ENCODE measurements at places on chromosomes 1 and 21.

GRCh38 chr1:193111641-193112090, 6.5 kb upstream of the GLRX2 start:
- DNase-seq, result no peak

- DNase-seq, result no peak
Observed at GRCh38 chr1:25844536-25845337, 14.5 kb downstream of the AUNIP start.

DNA sequence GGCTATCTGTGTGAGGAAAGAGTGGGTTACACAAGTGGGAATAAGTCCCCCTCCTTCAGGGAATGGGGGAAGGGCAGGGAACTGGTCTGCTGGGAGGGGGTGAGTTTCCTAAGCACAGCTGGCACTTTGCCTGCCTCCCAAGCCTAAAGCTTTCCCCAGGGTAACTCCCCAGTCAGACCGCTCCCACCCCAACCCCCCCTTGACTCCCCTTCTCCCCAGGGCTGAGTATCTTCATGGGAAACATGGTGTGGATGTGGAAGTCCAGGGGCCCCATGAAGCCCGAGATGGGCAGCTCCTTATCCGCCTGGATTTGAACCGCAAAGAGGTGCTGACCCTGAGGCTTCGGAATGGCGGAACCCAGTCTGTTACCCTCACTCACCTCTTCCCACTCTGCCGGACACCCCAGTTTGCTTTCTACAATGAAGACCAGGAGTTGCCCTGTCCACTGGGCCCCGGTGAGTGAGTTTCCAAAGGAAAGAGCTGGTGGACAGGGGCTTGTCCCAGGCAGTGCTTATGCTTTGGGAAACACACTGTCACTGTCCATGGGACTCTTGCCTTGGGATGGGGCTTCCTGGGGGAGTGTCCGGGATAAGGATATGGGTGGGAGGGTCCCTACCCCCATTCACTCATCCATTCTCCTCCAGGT, 14.9 kb downstream of the MOV10 start:
- no peak for DNase-seq

DNA sequence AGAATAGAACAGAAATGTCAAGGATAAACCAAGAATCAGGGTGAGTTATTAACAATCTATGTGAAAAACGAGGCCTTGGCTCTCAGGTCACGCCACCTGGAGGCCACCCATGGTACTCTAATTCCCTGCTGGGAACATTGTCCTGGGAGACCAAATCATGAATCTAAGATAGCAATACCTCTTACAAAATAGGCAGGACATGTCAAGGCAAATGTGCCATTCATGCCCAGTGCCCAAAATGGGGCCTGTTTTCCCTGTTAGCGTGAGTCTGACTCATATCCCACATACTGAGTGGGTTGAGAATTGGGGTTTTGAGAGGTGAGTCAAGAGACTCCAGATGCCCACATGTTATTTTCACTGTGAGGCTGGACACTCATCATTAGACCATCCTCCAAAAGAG, 380.8 kb downstream of the HHIPL2 start:
- DNase-seq, result peak; percentile 22

DNA sequence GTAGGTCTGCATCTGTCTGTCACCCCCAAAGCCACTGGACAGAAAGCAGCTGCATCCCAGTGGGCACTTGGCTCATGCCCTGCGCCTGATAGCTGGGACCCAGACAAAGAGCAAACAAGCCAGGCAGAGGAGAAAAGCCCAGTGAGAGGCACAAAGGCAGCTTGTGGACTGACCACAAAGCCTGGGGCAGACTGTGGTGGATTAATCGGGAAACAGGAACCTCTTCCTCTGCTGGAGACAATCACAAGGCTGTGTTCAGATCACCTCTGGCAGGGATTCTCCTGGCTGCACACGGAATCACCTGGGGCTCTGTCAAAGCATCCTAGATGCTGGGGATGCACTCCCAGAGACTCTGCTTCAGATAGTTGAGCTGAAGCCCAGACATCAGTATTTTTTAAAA, 15.2 kb upstream of the GJB5 start:
- no peak for DNase-seq

DNA sequence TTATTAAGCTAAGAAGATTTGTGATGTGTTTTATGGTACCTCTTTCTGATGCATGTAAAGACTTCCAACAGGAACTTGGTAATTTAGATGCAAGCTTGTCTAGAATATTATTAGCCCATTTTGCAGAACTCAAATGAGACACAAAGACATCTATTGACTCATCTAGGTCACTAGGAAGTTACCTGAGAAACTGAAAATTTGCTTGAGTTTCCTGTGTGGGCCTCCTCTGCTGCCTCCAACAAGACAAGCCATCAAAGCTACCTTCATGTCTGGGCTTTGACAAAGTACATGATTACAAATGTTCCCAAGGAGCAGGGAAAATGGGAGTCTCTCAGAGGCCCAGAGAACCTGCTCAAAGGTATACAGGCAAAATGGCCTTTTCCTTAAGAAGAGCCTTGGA, 5.6 kb downstream of the RUNX1 start:
- DNase-seq, result no peak

GRCh38 chr1:228547464-228547792, 60.2 kb downstream of the RNF187 start:
- DNase-seq, result no peak

- DNase-seq, result no peak
Observed at GRCh38 chr1:40651138-40651857, 14.2 kb downstream of the RIMS3 start.

GRCh38 chr1:156086256-156086662, 4.0 kb upstream of the MEX3A start:
- no peak for DNase-seq

DNA sequence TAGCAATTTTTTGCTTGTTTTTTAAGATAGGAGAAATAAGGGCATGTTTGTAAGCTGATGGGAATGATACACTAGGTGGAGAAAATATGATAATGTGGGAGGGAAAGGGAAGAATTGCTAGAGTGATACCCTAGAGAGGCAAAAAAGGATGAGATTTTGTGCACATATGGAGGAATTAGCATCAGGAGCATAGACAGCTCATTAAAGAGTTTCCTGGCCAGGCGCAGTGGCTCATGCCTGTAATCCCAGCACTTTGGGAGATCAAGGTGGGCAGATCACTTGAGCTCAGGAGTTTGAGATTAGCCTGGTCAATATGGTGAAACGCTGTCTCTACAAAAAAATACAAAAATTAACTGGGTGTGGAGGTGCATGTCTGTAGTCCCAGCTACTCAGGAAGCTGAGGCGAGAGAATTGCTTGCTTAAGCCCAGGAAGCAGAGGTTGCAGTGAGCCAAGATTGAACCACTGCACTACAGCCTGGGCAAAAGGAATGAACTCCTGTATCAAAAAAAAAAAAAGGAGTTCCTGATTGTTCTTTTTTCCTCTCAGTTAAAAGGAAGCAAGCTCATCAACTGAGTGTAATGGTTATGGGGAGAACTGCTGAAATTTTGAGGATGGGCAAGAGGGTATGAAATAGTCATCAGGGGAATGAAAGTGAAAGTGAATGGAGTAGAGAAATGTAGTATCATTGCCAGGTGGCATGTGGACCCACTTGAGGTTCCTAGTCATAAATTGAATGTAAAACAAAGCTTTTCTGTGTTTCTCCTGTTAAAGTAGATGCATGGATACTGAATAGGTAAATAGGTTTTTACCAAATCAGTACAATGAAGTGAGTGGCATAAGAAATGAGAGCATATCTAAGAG, 35.5 kb downstream of the SH3GLB1 start:
- DNase-seq, result peak; percentile 74

- no peak for DNase-seq
Observed at GRCh38 chr1:68454534-68454933, 4.8 kb upstream of the RPE65 start.

DNA sequence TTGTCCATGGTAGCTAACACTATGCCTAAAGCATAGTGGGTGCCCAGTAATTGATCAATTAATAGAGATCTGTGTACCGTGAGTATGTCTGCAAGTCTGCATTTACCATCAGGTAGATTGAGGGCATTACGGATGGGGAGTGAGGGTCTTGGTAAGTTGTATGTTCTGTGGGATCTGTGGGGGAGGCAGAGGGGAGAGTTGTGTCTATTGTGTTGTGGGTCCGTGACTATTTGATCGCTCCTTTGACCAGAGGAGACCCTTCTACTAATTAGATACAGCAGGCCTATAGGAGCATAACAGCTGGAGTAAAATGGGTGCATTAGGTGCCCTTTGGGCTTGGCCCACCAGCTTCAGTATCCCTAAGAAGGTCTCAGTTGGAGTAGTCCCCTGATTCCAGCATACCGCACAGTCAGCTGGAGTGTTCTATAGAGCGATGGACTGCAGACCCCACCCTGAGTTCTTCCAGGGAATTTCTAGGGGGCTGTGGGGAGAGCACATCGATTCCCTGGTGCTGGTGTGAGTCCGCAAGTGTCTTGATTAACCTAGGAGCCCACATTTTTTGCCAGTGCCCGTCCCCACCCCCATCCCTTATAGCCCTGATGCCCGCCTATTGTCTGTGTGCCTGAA, 55.9 kb downstream of the RHBG start:
- no peak for DNase-seq

- no peak for DNase-seq
Observed at GRCh38 chr1:67552336-67552759, 122.1 kb upstream of the SERBP1 start.

GRCh38 chr1:218463194-218464156, 118.3 kb downstream of the TGFB2 start:
- no peak for DNase-seq
